CD8-positive, alpha-beta memory T cell (primary cell): ENCODE measurements at places on chromosomes 1 and 21.

DNA sequence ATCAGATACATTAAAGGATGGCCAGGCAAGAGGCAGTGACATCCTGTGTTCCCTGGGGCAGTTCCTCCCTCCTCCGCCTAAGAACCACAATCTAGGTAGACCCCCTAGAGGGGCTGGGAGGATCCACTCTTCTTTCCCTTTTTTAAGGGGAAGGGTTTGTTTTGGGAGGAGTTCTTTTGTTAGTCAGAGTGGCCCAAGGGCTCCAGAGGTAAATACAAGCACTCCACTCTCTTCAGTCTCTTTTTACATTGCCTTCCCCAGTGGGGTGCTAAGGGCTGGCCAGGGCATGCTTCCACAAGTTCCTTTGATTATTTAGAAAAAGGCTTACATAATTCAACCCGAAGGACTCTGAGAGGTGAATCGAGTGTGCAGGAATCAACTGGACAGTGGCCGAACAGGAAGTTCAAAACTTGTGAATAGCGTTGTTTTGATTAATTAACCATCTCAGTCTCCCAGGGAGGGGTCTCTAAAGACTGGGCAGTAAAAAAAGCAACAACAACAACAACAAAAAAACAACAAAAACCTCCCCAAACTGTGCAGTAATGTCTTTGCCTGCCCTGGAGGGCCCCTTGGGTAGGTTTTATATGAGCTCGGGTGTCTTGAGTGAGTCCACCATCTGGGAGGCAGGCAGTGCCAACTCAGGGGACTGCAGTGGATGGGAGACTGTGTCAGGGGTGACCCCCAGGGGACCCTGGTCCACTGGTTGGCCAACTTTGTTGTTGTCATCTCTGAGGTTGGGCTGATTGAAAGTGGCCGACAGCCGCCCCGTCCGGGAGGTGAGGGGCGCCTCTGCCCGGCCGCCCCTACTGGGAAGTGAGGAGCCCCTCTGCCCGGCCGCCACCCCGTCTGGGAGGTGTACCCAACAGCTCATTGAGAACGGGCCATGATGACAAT, 33.2 kb upstream of the ENO1 start:
- H3K4me3 ChIP-seq, result no peak overlapping the region
- no peaks in the 10 kb centered on the region for H3K36me3 ChIP-seq
- H3K27me3 ChIP-seq, result no peaks in the 10 kb centered on the region
- H3K27ac ChIP-seq, result no peak overlapping the region

GRCh38 chr1:213274140-213274539, 223.1 kb downstream of the RPS6KC1 start:
- no peaks in the 10 kb centered on the region for H3K36me3 ChIP-seq
- no peaks in the 10 kb centered on the region for H3K27me3 ChIP-seq
- H3K4me1 ChIP-seq, result no peaks in the 10 kb centered on the region
- no peak for DNase-seq

- H3K4me1 ChIP-seq, result peaks cover 24% of the 10 kb centered on the region
- DNase-seq, result no peak
- H3K4me3 ChIP-seq, result no peak overlapping the region
- H3K27me3 ChIP-seq, result no peaks in the 10 kb centered on the region
- H3K27ac ChIP-seq, result no peak overlapping the region
These were observed 241.0 kb downstream of the DISC1 start for GRCh38 chr1:231867607-231868006.

- H3K27me3 ChIP-seq, result no peaks in the 10 kb centered on the region
- peaks cover 66% of the 10 kb centered on the region for H3K4me1 ChIP-seq
- peak overlapping the region; percentile 80 for H3K4me3 ChIP-seq
- DNase-seq, result no peak
These were observed 2.1 kb downstream of the RBM15 start for GRCh38 chr1:110341146-110341871.

GRCh38 chr1:109156916-109157385, 43.0 kb downstream of the ELAPOR1 start:
- peaks cover 6% of the 10 kb centered on the region for H3K4me1 ChIP-seq
- H3K36me3 ChIP-seq, result no peaks in the 10 kb centered on the region
- H3K27ac ChIP-seq, result no peak overlapping the region
- no peak for DNase-seq
- no peak overlapping the region for H3K4me3 ChIP-seq

GRCh38 chr1:76940571-76941335, 73.5 kb downstream of the ST6GALNAC5 start:
- no peak overlapping the region for H3K4me3 ChIP-seq
- H3K27me3 ChIP-seq, result no peaks in the 10 kb centered on the region
- no peaks in the 10 kb centered on the region for H3K36me3 ChIP-seq
- no peak for DNase-seq

- no peaks in the 10 kb centered on the region for H3K4me1 ChIP-seq
- no peak for DNase-seq
- no peak overlapping the region for H3K27ac ChIP-seq
- no peak overlapping the region for H3K4me3 ChIP-seq
- H3K27me3 ChIP-seq, result no peaks in the 10 kb centered on the region
These were observed 1644.0 kb upstream of the B3GALT2 start for GRCh38 chr1:194830387-194830786.

DNA sequence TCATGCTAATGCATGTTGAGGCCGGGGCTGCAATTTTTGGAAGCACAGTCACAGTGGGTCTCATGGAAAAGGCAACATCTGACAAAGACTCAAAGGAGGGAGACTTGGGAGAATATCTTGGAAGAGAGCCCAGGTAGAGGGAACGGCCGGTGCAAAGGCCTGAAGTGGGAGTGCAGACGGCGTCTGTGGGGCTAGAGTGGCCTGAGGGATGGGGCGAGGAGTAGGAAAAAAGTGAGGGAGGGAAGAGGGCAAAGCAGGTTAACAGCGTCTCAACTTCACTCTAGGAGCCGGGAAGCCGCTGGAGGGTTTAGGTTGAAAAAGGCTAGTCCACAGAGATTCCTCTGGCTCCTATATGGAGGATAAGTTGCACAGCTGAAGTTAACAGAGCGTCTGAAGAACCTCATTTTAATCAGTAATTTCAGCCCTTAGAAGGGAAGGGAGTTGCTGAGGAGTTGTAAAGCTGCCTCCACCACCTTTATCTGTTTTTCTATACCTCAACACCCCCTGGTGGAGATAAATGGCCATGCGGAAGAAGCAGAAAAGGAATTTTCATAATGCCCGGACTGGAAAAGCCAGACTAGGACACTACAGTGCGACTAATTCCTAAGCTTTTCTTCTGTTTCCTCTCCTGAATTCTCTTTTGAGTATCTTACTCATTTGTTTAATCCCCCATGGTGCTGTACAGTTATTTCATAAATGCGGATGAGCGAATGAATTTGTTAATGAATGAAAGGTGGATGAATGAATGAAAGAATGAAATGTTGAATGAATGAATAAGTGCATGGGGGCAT, 78.7 kb upstream of the ZNF281 start:
- peak; percentile 33 for DNase-seq
- H3K27ac ChIP-seq, result no peak overlapping the region
- no peaks in the 10 kb centered on the region for H3K36me3 ChIP-seq
- no peaks in the 10 kb centered on the region for H3K4me1 ChIP-seq

- H3K36me3 ChIP-seq, result no peaks in the 10 kb centered on the region
- H3K27ac ChIP-seq, result no peak within 1 kb of the TSS
- H3K27me3 ChIP-seq, result no peaks in the 10 kb centered on the region
- peak within 1 kb of the TSS; percentile 40 for H3K4me3 ChIP-seq
- peak; percentile 21 for DNase-seq
These were observed at the start of gene NCAM2 for GRCh38 chr21:20997636-20998455. Gene NCAM2, plus strand, starts transcription at chr21:20998409.

DNA sequence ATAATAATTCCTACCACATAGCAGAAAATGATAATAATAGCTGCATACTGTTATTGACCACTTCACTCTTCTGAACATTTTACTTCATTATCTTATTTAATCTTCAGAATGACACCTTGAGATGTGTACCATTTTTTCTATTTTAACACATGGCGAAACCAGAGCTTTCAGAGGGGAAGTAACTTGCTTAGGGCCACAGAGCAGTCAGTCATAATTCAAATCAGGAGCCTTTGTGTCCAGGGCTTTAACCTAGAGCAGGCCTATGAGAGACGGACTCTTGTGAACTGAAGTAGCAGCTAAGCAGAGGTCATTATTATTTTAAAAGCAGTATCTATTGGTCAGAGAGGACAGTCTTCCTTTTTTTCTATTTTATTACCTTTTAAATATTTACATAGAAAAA, 114.0 kb downstream of the ROR1 start:
- H3K4me1 ChIP-seq, result no peaks in the 10 kb centered on the region
- no peaks in the 10 kb centered on the region for H3K27me3 ChIP-seq

GRCh38 chr1:224282140-224282539, 47.8 kb downstream of the NVL start:
- H3K27ac ChIP-seq, result no peak overlapping the region
- H3K36me3 ChIP-seq, result peaks cover 15% of the 10 kb centered on the region
- no peaks in the 10 kb centered on the region for H3K4me1 ChIP-seq

GRCh38 chr1:179870870-179871269, 6.7 kb downstream of the TOR1AIP2 start:
- H3K27me3 ChIP-seq, result no peaks in the 10 kb centered on the region
- peaks cover 3% of the 10 kb centered on the region for H3K4me1 ChIP-seq
- no peak for DNase-seq
- peaks cover 12% of the 10 kb centered on the region for H3K36me3 ChIP-seq
- no peak overlapping the region for H3K4me3 ChIP-seq

DNA sequence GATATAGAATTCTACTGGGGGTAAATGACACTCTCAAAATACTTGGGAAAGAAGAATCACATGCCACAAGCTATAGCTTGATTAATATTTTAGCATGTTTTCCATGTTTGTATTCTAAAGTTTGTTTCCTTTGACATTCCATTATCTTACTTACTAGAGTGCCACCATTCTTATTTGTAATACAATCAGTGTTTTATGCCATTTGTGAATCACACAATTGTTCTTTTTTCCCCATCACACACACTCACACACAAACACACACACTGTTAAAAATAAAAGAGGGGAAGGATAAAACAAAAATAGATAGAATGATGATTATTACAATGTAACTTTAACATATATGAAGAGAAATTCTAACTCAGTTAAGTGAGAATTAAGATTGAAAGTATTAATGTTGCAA, 16.0 kb upstream of the TEKT2 start:
- H3K4me3 ChIP-seq, result no peak overlapping the region
- DNase-seq, result no peak
- no peak overlapping the region for H3K27ac ChIP-seq
- H3K36me3 ChIP-seq, result no peaks in the 10 kb centered on the region

GRCh38 chr1:211892577-211892976, 62.0 kb upstream of the LPGAT1 start:
- no peak for DNase-seq
- H3K36me3 ChIP-seq, result no peaks in the 10 kb centered on the region
- H3K27ac ChIP-seq, result no peak overlapping the region

DNA sequence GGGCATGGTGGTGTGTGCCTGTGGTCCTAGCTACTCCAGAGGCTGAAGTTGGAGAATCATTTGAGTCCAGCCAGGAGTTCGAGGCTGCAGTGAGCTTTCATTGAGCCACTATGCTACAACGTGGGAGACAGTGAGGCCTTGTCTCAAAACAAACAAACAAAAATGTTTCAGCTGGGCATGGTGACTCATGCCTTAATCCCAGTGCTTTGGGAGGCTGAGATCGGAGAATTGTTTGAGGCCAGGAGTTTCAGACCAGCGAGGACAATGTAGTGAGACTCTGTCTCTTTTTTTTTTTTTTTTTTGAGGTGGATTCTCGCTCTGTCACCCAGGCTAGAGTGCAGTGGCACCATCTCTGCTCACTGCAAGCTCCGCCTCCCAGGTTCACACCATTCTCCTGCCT, 5.0 kb upstream of the RPL5 start:
- no peaks in the 10 kb centered on the region for H3K27me3 ChIP-seq
- no peak for DNase-seq
- H3K4me3 ChIP-seq, result no peak overlapping the region
- peaks cover 5% of the 10 kb centered on the region for H3K4me1 ChIP-seq

- no peak overlapping the region for H3K27ac ChIP-seq
- no peaks in the 10 kb centered on the region for H3K27me3 ChIP-seq
- DNase-seq, result no peak
These were observed 14.1 kb upstream of the TNR start for GRCh38 chr1:175757381-175758015.
